BJ (cell line): ENCODE measurements at places on chromosomes 5 and 9.

GRCh38 chr5:74633695-74634094 is 6.8 kb downstream of the ENC1 start:
- DNase-seq: no peak

DNA sequence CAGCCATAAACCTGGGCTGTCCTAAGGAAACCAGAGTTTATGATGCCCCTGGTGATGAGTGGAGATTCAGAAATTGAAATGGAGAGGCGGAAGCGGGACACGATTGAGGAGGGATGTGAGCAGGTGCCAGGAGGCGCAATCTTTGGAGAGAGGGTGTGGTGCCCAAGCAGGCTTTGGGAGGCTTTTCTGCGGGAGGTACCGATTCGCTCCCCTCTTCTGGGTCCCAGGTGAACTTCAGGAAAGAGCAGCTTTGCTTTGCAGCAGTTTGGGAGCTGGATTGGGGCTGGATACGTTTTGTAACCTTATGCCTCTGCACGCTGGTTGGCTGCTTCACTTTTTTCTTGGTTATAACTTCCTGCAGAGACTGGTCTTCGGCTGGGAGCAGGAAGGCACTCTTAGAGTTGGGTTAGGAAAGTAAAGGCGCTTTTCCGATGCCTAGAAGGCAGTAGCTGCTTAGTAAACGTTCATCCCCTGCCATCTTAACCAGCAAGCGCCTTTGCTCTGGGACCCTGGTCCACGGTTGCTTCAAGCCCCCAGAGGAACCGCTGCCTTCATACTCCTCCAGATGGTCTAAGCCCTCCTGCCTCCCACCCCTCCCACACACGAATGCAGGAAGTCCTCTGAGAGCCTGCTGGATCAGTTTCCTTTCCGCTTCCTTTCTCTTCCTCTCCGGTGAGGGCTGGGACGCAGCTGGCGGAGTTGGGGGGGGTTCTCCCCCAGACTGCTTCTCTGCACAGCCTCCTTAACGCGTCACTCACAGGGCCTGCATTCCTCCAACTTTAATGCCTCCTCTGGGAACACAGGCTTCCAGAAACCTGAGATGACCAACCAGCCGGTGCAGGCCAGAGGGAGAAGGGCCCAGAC is 15.2 kb upstream of the NEK6 start:
- no peak for DNase-seq

DNA sequence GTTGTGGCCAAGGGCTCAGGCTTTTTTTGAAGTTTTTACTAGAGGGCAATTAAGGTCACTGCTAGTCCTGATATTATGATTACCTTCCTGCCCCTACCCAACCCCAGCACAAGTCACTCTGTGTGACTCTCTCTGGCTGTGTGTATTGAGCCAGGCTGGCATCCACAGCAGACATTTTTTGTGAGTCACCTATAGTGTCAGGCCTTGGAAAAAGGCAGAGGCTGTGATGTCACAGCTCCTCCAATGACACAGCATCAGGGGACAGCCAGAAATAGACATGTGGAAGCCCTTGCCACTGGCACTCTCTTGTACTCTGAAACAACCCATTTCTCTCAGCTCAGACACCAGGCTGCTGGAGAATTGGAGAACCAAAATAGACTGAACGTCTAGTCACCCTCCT is 145.4 kb downstream of the NMUR2 start:
- no peak for DNase-seq

DNA sequence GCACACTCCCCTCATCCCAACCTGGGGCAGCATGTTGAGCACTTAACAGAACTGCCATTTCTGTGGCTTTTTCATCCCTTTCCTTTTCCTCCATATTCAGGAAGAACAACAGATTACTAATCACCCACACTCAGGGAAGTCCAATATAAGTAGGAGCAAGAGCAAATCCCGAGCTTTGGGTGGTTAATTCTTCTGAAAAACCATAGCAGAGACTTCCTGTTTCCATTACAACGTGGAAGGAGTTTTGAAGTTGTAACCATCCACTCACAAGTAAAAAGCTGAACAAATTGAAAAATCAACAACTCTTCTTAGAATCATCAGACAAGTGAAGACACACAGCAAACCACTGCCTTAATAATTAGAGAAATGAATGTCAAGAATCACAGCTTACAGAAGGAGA is 8.2 kb downstream of the CTSL start:
- DNase-seq: no peak

GRCh38 chr9:6639622-6640021 is 5.9 kb downstream of the GLDC start:
- no peak for DNase-seq
